K562 (cell line): ENCODE measurements at places on chromosomes 12 and 14. TPM values are rescaled to one million over a fixed set of nuclear protein-coding genes. Genes with fewer than 3 reads are reported as not detected.

DNA sequence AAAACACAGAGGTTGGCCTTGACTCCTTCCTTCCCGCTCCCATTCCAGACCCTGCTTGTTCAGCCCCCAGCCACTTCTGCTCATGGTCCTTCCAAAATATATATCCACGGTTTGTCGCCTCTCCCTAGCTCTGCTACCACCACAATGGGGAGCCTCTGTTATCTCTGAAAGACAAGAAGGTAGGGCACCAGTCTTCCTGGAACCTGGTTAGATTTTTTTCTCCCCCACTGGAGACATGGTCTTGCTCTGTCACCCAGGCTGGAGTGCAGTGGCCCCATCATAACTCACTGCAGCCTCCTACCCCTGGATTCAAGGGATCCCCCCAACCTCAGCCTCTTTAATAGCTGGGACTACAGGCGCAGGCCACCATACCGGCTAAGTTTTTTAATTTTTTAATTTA is 95.7 kb downstream of the PTPN11 start:
- no peak overlapping the region for H3K4me3 ChIP-seq
- no peaks in the 10 kb centered on the region; the same call in 2 of the 3 replicates for H3K4me1 ChIP-seq
- H3K36me3 ChIP-seq: peaks cover 8% of the 10 kb centered on the region; the same call in 2 of the 3 replicates
- DNase-seq: no peak

DNA sequence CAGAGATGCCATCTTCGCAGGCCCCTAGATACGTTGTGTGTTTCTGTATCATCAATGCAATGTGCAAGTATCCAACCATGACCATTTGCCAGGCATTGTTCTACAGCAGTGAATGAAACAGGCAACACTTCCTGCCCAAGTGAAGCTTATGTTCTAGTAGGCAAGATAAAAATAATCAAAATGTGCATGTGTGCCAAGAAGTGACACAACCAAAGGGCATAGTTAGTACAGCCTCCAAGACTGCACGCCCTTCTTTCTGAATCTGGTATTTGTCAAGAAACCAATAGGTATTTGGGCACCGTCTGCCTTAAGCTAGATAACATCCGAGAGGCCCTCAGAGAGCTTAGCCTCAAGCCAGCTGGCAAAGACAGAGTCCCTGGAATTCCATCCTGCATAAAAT is 152.0 kb downstream of the TMEM132C start:
- peaks cover 9% of the 10 kb centered on the region for H3K27me3 ChIP-seq
- no peaks in the 10 kb centered on the region for H3K36me3 ChIP-seq
- H3K4me3 ChIP-seq: no peak overlapping the region
- no peak overlapping the region for H3K27ac ChIP-seq
- no peak for DNase-seq
- H3K4me1 ChIP-seq: no peaks in the 10 kb centered on the region

- peaks cover 13% of the 10 kb centered on the region for H3K27me3 ChIP-seq
- no peak for DNase-seq
- H3K27ac ChIP-seq: no peak overlapping the region
Observed at GRCh38 chr14:99380991-99381687, 99.5 kb downstream of the SETD3 start.

DNA sequence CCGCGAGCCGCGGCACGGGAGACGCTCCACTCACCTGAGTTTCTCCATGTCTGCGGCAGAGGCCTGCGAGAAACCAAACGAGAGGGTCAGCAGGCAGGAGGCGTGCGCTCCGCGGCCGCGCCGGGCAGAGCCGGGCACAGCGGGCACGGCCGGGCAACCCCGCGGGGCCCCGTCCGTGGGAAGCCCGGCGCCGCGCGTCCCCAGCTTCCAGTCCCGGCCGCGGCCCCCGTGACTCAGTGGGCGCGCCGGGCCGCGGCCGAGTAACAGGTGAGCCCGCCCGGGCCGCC is 19.4 kb downstream of the BEGAIN start:
- no peak for DNase-seq
- no peaks in the 10 kb centered on the region for H3K4me1 ChIP-seq
- H3K27ac ChIP-seq: no peak overlapping the region
- no peaks in the 10 kb centered on the region for H3K36me3 ChIP-seq
- H3K4me3 ChIP-seq: no peak overlapping the region

DNA sequence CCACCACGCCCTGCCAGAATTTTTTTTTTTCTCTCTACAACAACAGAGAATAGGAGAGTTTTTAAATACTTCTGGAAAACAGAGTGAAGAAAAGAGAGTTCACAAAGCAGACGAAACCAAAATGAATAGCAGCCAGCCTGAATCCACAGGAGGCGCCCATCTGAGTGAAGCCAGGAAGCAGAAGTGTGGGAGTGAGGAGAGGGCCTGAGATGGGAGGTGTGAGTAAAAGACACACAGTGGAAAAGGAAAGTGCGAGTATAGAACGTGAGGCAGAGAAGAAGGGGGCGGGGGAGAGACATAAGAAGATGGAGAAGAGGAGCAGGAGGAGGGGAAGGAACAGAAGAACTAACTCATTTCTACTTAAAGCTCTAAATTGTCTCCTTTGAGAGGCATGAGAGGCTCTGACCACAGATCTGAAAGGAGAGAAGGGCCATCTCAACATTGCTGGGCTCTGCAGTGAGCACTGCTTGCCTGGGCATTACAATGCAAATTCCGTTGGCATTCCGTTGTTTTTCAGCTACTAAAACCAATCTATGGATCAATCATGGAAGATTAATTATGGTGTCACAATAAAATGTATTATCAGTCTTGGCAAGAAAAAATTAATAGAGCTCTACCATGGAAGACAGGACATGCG is 140.1 kb upstream of the CPSF6 start:
- H3K27me3 ChIP-seq: peaks cover 19% of the 10 kb centered on the region; the same call in 1 of the 2 replicates
- no peak overlapping the region for H3K27ac ChIP-seq
- H3K4me3 ChIP-seq: no peak overlapping the region
- H3K36me3 ChIP-seq: no peaks in the 10 kb centered on the region

- H3K27ac ChIP-seq: no peak overlapping the region
- H3K36me3 ChIP-seq: no peaks in the 10 kb centered on the region; the same call in 2 of the 3 replicates
- no peak overlapping the region for H3K4me3 ChIP-seq
- DNase-seq: peak; percentile 19
- H3K27me3 ChIP-seq: no peaks in the 10 kb centered on the region
- H3K4me1 ChIP-seq: no peaks in the 10 kb centered on the region; the same call in 2 of the 3 replicates
Observed at GRCh38 chr12:21773263-21773741, 1.2 kb downstream of the KCNJ8 start.

- no peak for DNase-seq
- no peak overlapping the region for H3K4me3 ChIP-seq
- no peak overlapping the region for H3K27ac ChIP-seq
Observed at GRCh38 chr14:81567302-81567701, 33.6 kb upstream of the SEL1L start.

- DNase-seq: no peak
- H3K27ac ChIP-seq: no peak overlapping the region
- no peak overlapping the region for H3K4me3 ChIP-seq
- H3K36me3 ChIP-seq: no peaks in the 10 kb centered on the region
Observed at GRCh38 chr12:16062611-16063010, 151.5 kb downstream of the DERA start.

DNA sequence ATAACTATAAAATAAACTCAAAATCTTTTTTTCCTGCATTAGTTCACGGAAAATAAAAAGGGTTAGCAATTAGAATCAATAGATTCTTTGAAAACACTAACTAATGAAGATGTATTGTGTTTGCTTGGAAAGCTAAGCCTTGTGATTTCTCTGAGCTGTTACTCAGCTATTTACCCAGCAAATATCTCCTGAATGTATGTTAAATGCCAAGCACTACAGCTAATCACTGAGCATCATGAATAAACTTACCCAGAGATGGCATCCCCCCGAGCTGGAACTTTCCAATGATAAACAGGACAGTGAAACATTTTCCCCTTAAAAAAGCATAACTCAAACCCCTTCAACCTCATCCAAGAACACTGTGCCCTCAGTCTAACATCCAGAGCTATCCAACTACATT is 71.2 kb downstream of the SLC2A13 start:
- H3K4me1 ChIP-seq: no peaks in the 10 kb centered on the region
- H3K27ac ChIP-seq: no peak overlapping the region
- no peaks in the 10 kb centered on the region for H3K36me3 ChIP-seq
- DNase-seq: no peak
- no peak overlapping the region for H3K4me3 ChIP-seq

DNA sequence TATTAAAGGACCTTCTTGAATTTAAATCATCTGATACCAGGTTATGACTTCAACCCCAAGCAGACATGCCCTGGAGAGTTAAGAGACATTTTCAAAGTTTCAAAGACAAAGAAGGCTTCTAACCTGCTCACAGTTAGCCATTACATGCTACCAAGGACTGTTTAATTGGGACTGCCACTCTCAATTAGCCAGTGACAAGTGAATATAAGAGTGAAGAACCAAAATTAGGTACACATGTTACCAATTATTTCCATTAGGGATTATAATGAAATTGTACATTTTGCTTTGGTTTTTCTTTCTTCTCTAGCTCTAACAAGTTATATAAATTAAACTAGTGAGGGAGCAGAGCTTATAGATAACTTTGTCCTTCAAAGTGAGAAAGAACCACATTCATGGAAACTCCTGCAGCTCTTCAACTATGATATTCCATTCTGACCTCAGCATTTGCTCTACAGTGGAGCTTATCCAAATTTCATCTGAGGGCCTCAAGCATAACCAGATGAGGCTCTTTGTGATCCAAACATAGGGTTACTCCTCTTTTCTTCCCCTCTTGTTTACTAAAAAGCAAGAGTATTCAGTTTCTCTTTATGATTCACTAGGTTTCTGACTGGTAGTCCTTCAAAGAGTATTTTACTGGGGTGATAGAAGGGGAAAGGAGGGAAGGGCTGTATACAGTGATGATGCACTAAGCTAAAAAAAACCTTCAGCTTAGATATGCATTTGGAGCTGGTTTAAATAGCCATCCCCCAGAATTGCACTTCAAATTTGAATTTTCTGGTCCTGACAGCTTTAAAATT is 91.3 kb downstream of the DUSP6 start:
- no peaks in the 10 kb centered on the region for H3K4me1 ChIP-seq
- no peak overlapping the region for H3K27ac ChIP-seq
- no peak overlapping the region for H3K4me3 ChIP-seq
- DNase-seq: no peak

DNA sequence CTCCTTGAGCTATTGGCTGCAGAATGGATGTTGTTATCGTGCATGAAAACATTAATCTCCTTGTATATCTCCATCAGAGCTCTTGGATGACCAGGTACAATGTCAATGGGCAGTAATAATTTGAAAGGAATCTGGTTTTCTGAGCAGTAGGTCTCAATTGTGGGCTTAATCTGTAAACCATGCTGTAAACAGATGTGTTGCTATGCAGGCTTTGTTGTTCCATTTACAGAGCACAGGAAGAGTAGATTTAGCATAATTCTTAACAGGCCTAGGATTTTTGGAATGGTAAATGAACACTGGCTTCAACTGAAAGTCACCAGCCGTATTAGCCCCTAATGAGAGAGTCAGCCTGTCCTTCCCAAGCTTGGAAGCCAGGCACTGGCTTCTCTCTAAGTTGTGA is 50.4 kb downstream of the ATG14 start:
- H3K36me3 ChIP-seq: no peaks in the 10 kb centered on the region
- DNase-seq: no peak
- no peaks in the 10 kb centered on the region for H3K4me1 ChIP-seq
- H3K27me3 ChIP-seq: no peaks in the 10 kb centered on the region

GRCh38 chr12:42652048-42652447 is 62.5 kb upstream of the PRICKLE1 start:
- no peak overlapping the region for H3K27ac ChIP-seq
- no peak overlapping the region for H3K4me3 ChIP-seq
- DNase-seq: no peak
- no peaks in the 10 kb centered on the region for H3K27me3 ChIP-seq
- H3K36me3 ChIP-seq: no peaks in the 10 kb centered on the region

DNA sequence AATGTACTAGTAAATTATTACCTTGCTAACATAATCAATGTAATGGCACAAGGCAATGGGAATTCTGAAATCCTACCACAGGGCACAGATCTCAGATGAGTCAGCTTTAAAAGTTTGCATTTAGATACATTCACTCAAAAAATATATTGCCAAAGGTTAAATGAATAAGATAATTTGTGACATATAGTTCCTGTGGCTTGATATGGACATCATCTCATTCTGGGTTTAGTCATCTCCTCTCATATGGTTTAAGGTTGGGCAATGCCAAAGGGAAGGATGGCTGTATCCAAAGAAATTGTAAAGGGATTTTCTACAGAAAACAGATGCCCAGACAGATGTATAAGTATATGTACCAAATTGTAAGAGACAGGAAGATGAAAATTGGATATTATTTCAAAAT is 1065.0 kb downstream of the LRFN5 start:
- no peak overlapping the region for H3K4me3 ChIP-seq
- H3K27ac ChIP-seq: no peak overlapping the region
- H3K4me1 ChIP-seq: no peaks in the 10 kb centered on the region
- no peak for DNase-seq
- no peaks in the 10 kb centered on the region for H3K27me3 ChIP-seq
- H3K36me3 ChIP-seq: no peaks in the 10 kb centered on the region

DNA sequence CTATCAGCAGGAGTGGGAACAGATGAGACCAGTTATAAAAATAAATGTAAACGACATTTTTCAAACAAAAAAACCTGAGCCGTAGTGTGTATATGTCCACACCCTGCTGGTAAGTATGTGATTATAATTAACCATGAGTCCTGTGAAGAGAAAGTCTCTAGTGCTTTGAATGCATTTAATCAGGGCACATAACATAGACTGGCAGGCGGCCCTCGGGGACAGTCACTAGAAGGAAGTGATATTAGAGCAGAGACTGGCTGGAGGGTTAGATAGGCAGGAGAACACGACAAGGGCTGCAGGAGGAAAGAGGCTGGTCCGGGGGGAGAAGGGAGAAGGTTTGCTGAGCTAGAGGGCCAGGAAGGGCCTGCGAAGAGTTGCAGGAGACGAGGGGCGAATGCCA is 23.8 kb upstream of the ELK3 start:
- peaks cover 44% of the 10 kb centered on the region for H3K27me3 ChIP-seq
- no peak overlapping the region for H3K27ac ChIP-seq
- no peaks in the 10 kb centered on the region for H3K36me3 ChIP-seq
- DNase-seq: no peak
- H3K4me1 ChIP-seq: no peaks in the 10 kb centered on the region
- H3K4me3 ChIP-seq: no peak overlapping the region

- H3K27me3 ChIP-seq: no peaks in the 10 kb centered on the region
- no peak overlapping the region for H3K27ac ChIP-seq
Observed at GRCh38 chr14:57831981-57832380, 33.9 kb downstream of the SLC35F4 start.

DNA sequence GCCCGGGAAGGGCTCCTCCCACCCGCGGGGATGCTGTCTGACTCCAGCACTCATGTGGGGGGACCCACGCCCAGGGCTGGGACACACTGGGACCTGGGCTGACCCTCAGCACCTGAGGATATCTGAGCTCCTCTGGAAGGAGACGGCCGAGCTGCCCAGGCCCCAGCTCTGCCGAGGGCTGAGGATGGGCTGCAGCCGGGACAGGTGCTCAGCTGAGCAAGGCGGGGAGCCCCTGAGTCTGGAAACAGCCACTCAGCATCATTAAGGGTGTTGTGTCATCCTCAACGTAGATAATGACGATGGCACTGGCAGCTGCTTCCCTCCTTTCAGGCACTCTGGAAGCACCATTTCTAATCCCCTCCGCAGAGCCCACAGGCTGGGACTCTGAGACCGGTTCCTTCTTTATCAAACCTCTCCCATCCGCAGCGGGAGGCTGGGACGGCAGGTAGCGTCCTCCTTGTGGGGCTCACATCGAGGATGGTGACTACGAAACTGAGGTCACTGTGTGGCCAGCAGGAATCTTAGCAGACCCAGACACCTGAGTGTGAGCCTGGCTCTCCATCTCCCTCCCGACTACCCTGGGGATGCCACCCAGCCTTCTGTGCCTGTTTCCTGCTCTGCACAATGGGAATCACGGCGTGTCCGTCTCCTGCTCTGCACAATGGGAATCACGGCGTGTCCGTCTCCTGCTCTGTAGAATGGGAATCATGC is 26.7 kb upstream of the SFSWAP start:
- H3K36me3 ChIP-seq: no peaks in the 10 kb centered on the region
- H3K27me3 ChIP-seq: no peaks in the 10 kb centered on the region; the same call in 2 of the 3 replicates
- no peak for DNase-seq
- H3K4me3 ChIP-seq: no peak overlapping the region

Gene ADCY6
- total RNA-seq: 0.87 and 1.0 TPM in 2 replicates

Gene P2RX2
- total RNA-seq: not detected in 2 replicates

Gene NXPH4
- total RNA-seq: 2.2 and 2.7 TPM in 2 replicates

Gene CBLN3
- 0.44 and 0.67 TPM in 2 replicates for total RNA-seq
